ENCODE measurements at places on chromosomes 2 and 18.

DNA sequence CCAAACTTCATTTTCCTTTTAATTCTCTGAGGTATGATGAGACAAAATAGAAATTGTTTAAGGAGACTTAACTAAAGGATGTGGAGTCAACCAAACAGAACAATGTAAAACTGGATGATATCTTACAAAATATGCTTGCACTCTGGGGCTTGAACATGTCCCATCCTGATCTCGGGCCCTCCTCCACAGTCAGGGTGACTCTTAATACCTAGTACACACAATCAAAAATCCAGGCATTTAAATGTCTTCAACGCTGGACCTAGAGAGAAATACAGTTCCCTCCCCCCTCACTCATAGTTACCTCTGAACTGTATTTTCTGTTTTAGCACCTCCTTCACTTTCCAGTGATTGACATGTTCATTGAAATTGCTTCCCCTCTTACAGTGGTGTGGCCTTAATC is 36.9 kb upstream of the SERPINB2 start:
- DNase-seq: no peak

- no peak for DNase-seq
These were observed 7.0 kb downstream of the CROCC2 start for GRCh38 chr2:240912878-240913809.

DNA sequence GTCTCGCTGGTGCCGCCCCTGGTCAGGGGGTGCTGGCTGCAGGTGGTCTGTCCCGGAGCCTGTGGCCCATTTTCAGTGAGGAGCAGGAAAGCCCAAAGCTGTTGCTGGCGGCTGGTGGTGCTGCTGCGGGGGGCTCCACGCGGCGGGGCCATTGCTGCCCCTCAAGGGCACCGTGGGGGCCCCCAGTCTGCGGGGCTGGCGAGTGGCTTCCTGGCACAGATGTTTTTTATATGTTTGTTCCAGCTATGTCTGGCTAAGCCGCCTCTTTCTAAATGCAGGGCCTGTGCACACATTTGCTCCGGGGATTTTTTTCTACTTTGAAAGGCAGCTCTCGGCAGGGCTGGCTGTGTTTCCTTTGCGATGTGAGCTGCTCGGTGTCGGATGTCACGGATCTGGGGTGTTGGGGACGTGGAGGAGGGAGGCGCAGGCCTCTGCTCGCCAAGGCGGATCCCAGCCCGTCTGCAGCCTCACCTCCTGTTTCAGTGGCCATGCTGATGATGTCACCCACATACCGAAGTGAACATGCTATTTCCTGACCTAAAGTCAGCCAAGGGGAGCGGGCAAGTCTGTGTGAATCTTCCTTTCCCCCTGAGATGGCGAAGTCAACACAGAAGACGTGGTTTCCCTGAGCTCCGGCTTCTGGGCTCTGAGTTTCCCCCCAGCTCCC is 112.0 kb upstream of the CTDP1 start:
- no peak for DNase-seq

DNA sequence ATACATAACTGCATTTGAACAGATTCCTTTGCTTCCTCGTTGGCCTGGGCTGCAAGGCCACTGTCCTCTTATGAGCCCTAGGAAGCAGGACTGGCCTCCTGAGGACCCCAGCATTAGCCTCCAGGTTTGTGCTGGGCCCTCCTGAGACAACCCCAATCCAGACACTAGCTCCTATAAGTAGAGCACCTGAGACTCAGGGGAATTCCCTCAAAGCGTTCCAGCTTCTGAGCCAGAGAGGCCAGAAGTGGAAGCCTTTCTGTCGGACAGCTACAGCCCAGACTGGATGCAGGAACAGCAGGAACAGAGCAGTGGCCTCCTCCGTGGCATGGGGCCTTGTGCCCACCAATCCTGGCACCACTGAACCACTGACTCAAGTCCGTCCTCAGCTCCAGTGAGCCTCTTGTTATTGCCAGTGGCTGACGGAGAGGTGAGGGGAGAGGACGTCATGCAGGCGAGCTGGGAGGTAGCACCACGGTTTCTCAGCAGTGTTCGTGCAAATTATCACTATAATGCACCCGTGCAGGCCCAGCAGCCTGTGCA is 67.2 kb downstream of the NPAS2 start:
- DNase-seq: no peak

DNA sequence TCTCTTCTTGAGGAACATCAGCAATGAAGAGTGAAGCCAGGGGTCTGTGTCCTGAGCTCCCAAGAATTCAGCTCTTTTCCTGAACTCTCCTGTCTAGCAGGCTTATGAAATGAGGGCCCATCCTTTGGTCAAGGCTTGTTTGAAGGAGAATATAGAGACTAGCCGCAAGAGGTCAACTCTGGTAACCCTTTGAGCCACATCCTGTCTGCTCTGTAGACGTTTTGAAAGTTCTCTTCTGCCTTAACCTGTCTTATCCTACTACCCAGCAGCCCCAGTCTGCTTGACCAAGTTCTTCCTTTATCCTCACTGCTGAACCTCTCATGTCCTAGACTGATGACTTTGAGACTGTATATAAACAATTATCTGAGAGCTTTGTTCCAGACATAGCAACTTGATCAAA is 5.4 kb downstream of the SEMA4F start:
- DNase-seq: no peak

DNA sequence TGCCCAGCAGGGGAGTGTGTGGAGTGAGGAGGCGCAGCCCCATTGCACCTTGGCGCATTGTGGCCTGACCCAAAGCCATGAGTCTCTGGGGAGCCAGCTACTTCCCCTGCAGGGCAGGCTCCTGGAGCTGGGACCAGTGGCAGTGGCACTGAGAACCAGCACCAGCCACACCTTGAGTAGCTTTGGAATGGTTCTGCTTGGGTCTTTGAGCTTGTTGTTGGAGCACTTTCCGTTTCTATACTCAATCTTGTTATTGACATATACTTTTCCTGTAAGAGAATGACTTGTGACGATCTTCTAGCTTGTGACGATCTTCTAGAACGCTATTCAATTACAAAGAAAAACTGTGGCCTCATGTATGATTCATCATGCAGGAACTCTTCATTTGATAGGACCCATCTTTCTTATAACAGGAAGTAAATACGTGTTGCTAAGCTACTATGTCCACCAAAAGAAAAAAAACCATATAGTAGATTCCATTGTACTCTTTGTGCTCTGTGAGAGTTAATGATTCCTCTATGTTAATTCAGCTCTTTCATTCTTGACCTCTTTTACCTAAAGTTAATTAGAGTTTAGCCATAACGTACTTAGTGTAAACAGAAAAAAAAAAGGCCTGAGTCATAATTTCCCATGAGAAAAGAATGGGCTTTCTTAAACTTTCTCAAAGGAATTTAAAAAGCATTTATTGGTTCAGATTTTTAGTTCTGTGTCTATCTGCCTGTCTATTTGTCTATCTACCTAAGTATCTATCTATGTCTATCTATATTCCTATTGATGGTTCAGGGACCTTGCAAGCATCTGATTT is 113.1 kb downstream of the GATA6 start:
- no peak for DNase-seq

GRCh38 chr2:32647180-32647651 is 19.4 kb downstream of the TTC27 start:
- no peak for DNase-seq

DNA sequence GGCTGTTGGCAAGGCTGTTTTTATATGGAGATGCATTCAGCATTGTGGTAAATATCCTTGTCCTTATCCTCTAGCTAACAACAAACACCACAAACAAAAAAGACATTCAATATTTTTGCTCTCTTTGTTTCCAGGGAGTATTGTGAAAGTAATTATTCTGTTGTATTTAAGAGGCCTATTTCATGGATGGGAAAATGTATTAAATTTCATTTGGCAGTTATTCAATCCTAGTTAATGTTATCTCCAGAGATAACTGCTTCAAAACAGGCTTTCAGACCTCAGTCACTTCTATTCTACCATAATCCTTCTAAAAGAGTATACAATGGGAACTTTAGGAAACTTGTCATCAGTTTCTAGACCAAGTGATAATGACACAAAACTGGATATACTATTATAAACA is 280.5 kb upstream of the CCDC68 start:
- no peak for DNase-seq

DNA sequence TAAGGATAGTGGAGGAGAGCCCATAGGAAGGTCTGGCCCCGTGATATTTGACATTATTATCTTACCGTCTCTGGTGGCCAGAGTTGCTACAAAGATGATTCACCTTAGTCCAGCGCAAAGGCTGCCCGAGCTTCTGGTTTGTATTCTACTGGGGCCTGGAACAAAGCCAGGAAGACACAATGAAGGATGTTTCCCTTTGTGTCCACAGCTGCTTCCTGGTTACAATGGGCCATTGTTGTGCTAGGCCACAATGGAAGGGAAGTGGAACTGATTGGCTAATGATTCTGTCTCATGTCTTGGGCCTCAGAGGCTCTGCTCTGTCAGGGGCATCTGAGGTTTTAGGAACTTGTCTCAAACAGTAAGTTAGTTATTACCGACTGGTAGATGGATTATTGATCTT is 132.2 kb downstream of the TDRD15 start:
- no peak for DNase-seq
